ENCODE measurements at places on chromosomes 5 and 9.

GRCh38 chr9:5264219-5264595, 33.0 kb downstream of the INSL4 start:
- no peak for DNase-seq

GRCh38 chr5:5122776-5123175, 17.4 kb upstream of the ADAMTS16 start:
- DNase-seq = no peak

- DNase-seq = no peak
Measured at GRCh38 chr5:150615141-150615699, 25.2 kb upstream of the SYNPO start.

DNA sequence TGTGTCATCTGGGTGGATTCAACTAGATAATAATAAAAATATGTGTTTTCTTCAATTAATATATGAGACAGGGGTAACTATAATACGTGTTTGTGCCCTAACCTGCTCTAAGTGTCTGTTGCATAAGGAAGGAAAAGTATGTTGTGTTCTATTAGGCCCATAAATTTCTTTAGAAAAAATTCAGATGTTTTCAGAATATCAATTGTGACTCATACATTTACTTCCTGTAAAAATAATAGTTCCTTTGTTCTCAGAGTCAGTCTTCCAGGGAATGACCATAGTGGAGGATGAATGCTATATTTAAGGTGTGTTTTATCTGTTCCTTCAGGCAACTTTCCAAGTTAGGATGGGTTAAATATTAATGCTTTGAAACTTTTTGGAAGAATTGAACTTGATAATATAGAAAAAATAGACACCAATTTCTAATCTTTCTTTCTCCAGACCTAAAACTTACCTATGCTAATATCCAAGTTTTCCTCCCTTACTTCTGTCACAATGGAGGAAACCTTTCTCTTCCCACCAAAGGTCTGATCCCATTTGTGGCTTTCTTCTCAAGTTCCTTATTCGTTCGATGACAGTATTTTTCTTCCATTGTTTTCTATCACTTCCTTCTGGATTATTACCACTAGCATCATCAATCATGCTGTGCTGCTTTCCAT, 49.9 kb downstream of the ISL1 start:
- DNase-seq = no peak

- DNase-seq = no peak
Measured at GRCh38 chr5:101605700-101606099, 690.4 kb downstream of the SLCO4C1 start.

DNA sequence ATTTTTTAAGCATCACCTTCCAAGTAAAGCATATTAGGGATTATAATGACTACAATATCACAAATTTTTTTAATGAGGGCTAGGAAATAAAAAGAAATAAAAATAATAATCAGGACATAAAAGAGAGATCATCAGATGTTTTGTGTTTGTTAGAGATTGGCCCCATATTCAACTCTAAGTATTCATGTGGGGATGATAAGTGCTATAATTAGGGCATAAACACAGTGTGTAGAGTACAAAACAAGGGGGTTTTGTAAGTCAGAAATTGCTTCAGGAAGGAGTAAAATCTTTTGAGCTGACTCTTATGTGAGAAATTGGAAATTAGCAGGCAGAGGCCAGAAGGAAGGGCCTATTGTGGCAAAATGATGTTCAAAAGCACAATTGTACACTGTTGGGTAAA, 127.3 kb downstream of the STARD4 start:
- no peak for DNase-seq

DNA sequence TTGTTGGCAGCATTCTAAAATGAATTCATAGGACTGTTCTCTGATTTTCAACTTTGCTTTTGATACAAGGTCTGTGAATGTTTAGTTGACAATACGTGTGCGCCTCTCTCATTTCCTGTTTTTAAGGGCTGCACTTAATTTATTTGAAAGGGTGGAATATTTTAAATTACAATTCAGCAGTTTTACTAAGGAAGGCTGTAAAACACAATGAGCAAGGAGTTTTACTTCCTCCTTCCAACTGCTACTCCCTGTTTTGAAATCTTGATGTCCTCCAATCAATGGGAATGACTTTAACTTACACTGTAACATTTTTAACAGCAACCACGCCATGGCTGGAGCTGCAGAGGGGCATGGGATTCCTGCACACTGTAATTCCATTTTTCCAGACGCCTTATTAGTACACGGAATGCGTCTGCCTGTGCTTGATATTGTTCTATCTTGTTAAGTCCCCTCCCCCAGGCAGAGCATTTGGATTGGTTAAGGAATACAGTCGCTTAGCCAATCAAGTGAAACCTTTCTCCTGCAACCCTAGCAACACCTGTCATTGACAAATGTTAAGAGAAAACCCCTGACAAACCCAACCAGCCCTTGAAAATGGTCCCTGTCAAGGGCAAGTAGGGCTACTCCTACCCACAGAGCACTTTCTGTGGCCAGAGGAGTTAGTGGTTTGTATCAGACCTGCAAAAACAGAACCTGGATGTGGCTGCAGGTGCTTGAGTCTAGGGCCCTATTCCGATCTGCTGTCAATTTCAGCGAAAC, 12.5 kb upstream of the ZSWIM6 start:
- no peak for DNase-seq

- no peak for DNase-seq
Measured at GRCh38 chr9:19648672-19649071, 140.2 kb downstream of the SLC24A2 start.

DNA sequence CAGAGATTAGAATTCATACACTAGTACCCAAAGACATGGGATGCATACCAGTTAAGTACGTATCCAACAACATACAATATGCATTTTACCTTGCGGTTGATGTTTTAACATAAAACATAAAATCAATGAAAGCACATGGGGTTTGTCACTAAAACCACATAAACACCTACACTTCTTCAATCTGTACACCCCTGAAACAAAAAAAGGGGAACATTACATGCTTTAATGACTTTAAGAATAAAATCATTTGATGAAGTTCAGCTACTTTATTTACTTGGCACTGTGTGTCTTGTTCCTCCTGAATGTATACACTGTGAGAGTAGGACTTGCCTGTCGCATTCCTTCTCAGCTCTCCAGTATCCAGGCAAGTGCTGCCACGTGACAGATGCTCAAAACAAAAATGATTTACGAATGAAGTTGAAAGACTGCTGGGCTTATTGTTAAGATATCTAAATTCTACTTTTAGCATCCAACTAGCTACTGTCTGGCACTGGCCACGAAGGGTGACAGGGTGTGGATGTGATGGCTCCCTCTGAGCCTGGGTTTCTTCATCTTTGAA, 21.0 kb downstream of the TNFSF15 start:
- DNase-seq = no peak

DNA sequence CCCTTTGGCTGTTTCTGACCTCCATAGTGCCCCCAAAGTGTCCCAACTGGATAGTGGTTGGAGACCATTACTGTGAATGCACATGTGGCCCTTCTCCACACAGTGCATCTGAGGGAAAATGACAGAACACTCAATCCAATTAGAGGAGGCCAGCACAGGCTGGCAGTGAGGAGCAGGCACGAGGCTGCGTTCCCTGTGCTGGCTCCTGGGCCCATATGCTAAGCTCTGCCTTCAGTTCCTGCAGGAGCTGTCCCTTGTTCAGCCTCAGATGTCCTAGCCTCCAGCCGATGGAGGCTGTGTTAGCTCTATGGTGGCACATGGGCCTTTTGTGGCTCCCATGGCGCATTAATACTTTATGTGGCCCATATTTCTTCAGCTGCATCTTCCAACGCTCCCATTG, 35.8 kb downstream of the ALG2 start:
- no peak for DNase-seq

DNA sequence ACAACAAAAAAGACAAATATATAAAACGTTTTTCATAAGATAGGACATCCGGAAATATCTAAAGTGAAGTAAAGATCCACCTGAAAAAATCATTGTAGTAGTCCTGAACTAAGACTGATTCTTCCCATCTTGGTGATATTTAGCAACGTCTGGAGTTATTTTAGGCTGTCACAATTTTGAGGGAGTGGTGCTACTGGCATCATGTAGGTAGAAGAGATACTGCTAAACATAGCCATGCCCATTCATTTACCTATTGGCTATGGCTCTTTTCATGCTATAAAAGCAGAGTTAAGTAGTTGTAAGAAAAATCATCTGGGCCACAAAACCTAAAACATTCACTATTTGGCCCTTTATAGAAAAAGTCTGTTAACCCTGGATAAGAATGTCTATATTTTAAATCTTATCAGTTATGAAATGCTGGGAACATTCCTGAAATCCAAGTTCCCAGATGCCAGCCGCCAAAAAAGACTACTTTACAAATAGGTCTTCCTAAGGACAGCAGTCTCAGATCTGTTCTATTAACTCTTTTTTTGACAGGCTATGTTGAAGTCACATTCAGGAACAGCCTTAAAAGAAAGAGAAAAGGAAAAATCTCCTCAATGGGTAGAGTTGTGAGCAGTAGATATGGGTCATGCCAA, 27.0 kb downstream of the RAPGEF6 start:
- DNase-seq = no peak

GRCh38 chr5:43422143-43422542, 10.0 kb upstream of the CCL28 start:
- no peak for DNase-seq

- no peak for DNase-seq
Measured at GRCh38 chr9:129471201-129472019, 149.5 kb downstream of the C9orf50 start.

- no peak for DNase-seq
Measured at GRCh38 chr9:136230365-136230764, 15.2 kb downstream of the QSOX2 start.

GRCh38 chr5:4802044-4802443, 338.1 kb upstream of the ADAMTS16 start:
- no peak for DNase-seq

- no peak for DNase-seq
Measured at GRCh38 chr9:114500697-114501292, 4.5 kb downstream of the WHRN start.

- DNase-seq = no peak
Measured at GRCh38 chr9:132003319-132003704, 76.4 kb downstream of the MED27 start.

DNA sequence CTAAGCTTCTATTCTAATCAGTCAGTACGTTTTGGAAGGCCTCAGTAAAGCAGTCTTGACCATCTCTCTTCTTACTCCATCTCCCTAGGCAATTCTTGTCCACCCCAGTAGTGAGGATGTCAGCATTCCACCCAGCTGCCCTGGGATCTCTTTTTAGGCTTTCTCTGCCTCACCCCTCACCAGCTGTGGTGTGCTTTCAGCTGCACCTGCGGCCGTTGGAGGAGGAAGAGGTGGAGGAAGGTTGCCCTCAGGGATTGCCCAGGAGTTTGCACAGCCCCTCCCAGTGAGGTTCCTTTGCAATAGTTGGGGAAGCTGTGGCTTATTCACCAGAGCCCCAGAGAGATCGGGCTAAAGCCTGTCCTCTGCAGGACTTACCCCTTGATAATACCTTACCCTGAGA, 615.8 kb downstream of the BNC2 start:
- no peak for DNase-seq

DNA sequence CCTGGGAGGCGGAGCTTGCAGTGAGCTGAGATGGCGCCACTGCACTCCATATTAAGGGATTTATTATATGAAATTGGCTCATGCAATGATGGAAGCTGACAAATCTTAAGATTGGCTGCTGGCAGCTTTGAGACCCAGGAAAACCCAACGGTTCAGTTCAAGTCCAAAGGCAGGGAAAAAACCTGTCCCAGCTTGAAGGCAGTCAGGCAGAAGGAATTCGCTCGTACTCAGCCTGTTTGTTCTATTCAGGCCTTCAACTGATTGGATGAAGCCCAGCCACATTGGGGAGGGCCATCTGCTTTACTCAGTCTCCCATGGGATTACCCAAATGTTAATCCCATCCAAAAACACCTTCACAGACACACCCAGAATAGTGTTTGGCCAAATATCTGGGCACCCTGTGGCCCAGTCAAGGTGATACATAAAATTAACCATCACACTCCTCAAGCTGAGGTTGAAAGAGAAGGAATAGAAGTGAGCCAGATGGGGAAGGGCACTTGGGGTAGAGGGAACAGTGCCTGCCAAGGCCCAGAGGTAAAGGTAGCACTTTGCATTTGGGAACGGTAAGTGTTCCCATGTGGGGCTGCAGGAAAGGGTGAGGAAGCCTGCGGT, 8.5 kb upstream of the ORM1 start:
- no peak for DNase-seq

DNA sequence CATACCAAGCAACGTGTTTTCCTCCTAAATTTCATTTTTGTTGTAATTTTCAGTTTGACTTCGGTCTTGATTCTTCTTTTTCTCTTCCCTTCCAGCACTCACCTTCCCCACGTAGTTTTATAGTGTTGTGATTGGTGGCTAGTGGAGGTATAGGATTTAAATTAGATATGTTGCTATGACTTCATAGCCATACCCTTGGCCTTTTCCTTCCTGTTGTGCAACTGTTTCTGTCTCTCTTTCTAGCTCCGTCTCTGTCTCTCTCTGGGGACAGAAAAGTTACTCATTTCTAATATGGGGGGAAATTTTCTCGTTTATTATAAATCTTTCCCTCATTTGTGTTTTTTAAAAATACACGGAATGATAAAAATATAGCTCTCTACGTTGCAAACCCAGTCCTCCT, 20.6 kb upstream of the C5orf24 start:
- no peak for DNase-seq

- no peak for DNase-seq
Measured at GRCh38 chr9:90546200-90546599, 96.4 kb downstream of the DIRAS2 start.

GRCh38 chr5:57696389-57696769, 213.8 kb upstream of the ACTBL2 start:
- no peak for DNase-seq

- no peak for DNase-seq
Measured at GRCh38 chr9:121711281-121711680, 59.8 kb downstream of the DAB2IP start.

GRCh38 chr5:145111420-145111819, 723.7 kb downstream of the PRELID2 start:
- DNase-seq = no peak

DNA sequence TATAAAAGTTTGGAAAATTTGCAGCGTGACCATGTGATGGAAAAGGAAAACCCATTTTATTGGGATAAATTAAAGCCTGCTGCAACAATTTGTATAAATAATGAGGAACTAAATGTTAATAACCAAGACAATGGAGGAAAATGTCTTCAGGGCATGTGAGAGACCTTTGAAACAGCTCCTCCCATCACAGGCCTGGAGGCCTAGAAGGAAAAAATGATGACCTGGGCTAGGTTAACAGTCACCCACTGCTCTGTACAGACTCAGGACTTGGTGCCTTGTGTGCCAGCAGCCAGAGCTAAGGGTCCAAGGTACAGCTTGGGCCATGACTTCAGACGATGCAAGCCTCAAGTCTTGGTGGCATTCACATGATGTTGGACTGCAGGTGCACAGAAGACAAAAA, 22.0 kb upstream of the UGT3A1 start:
- DNase-seq = no peak

DNA sequence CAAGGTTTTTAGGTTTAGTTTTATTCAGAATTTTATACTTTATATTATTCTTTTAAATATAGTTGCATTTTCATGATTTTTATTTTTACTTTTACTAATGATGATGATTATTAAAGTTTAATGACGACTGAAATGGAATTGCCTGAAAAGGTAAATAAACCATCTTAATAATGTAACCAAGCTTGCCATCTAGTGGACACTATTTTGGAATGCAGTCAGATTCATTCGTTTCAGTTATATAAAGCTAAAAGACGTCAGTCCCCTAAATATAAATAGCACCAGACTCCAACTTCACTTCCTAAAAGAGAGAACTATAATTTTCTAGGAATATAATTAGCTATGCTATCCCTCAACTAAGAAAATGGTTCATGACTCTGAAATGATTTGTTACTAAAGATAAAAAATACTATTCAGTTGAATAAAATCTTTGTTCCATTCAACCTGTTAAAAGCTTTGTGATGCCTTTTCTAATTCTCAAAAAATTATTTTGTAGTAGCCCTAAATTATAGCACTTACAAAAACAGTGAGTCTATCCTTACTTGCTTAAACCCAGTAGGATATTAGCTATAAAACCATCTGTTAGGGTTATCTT, 19.9 kb downstream of the ABITRAM start:
- no peak for DNase-seq
